ENCODE measurements at places on chromosomes 1 and 21.

DNA sequence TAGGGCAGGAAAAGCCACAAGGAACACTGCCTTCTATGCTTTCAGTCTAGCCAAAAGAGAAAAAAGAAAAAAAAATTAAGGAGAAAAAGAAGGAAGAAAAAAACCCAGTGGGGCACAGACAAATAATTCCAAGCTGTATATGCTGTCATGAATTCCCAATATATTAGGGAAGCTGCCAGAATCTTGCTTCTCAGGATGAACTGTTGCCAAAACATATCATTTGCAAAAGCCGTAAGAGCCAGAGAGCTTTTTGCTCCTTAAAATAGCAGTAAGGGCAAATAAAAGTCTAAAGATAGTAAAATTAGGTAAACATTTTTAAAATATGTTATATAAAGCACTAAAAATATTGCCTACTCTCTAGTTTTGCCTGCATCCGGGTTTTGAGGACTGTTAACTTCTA is 52.1 kb downstream of the PGM1 start:
- no peak for DNase-seq

DNA sequence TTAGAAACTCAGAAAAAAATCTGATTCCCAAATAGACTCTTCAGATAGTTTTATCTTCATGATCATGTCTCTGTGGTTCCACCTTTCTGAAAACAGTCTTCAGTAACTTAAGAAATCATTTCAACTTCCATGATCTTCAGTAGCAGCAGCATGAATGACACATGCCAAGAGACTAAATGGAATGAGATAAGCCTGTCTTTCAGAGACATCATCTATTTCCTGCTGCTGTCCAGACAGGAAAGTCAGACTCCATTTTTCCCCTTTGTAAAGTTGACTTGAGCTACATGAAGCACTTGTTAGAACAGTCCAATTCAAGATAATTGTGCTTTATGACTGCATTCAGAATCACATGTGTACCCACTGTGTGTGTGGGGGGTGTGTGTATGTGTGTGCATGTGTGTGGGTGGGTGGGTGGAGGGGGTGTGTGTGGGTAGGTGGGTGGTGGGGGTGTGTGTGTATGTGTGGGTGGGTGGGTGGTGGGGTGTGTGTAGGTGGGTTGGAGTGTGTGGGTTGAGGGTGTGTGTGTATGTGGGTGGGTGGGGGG is 58.8 kb downstream of the CLIC4 start:
- DNase-seq = no peak

DNA sequence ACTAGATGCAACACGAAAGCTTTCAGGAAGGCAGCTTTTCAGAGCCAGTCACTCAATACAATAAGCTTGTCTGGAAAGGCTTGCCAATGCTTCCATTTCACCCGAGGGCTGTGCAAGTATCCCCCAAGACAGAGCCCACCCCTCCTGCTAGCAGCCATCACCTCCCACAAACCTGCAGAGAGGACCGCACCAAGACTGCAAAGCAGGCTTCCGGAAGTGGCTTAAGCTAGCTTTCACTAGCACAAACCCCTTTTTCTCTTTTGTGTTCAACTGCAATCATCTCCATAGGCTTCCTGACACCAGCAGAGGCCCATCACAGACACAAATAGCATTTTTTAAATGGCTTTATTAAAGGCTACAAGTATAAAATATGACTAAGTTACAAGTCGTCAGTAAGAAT is 31.5 kb downstream of the C1orf198 start:
- DNase-seq = no peak

DNA sequence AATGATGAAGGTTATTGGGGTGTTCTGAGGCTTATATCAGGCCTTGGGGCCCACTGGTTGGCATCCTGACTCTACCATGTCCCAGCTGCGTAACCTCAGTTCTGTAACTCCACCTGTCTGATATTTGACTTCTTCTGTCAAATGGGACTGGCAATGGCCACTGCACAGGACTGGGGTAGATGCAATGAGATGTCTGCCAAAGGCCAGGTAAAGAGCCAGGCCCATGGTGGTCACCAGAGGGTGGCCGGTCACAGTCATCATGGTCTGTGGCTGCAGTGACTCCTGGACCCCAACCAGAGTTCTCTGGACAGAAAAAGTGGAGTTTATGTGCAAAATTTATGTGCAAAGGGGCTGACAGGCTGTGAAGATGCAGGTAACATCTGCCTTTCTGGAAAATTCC is 173.3 kb downstream of the PTPRU start:
- DNase-seq = no peak

GRCh38 chr1:94071976-94072375 is 49.0 kb downstream of the ABCA4 start:
- DNase-seq = no peak

DNA sequence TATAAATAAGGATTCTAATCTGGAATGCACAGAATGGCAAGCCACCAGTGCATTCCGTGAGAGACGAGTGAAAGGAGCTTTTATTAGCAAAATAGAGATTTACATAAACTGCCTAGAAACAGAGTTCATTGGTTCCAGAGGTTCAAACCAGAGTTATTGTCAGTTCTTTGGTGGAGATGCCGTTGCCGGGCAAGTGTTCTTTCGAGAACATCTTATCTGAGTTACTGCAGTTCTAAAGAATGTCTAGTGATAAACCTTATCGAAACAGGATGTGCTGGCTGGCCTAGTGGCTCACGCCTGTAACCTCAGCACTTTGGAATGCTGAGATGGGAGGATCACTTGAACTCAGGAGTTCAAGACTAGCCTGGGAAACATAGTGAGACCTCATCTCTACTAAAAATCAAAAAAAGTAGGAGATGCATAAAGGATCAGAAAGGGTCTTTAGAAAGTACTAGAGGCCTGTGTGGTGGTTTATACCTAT is 19.9 kb upstream of the EVI5 start:
- DNase-seq = peak; percentile 69

DNA sequence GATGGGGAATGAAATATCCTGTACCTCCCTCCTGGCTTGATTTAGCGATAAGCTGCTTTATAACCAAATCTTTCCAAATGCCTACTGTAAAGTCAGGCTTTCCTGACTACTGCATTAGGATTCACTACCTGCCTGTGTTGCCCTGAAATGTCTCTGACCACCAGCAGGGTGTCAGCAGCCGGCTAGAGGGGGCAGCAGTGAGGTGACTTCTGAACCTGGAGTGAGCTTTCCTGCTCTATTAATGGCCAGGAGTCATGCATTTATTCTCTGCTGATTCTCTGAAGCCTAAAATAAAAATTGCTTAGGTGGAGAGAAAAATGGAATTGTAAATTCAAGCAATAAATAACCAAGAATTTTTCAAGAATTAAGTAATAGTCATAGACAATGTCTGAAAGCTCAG is 2.5 kb downstream of the BACE2 start:
- DNase-seq = peak; percentile 73

DNA sequence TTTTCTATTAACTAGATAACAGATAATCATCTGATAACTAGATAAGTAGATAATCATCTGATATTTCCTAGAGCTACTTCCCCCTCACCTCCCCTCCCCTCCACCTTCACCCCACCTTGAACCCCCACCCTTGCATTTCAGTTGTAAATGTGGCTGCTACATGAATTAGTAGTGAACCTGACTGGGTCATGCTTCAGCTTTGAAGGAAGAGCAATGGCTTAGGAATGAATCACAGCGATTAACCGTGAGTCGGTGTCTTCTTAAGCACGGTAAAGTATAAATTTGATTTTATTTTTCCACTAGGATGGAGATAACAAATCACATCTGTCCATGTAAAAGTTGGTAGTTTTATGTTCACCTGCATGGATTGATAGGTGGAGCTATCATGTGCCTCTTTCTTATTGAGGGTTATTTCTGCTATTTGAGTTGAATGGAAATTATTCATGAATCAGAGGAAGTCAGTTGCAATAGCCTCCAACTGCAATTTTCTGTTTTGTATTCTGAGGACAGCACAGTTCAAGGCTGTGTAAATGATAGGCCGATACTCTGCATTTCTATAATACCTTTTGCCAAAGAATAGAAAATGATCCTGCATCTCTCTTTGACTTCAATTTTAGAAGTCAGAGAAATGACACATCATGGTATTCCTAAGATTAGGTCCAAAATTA is 235.0 kb downstream of the PTGER3 start:
- no peak for DNase-seq

- no peak for DNase-seq
Measured at GRCh38 chr1:223249854-223250631, 107.0 kb upstream of the TLR5 start.

DNA sequence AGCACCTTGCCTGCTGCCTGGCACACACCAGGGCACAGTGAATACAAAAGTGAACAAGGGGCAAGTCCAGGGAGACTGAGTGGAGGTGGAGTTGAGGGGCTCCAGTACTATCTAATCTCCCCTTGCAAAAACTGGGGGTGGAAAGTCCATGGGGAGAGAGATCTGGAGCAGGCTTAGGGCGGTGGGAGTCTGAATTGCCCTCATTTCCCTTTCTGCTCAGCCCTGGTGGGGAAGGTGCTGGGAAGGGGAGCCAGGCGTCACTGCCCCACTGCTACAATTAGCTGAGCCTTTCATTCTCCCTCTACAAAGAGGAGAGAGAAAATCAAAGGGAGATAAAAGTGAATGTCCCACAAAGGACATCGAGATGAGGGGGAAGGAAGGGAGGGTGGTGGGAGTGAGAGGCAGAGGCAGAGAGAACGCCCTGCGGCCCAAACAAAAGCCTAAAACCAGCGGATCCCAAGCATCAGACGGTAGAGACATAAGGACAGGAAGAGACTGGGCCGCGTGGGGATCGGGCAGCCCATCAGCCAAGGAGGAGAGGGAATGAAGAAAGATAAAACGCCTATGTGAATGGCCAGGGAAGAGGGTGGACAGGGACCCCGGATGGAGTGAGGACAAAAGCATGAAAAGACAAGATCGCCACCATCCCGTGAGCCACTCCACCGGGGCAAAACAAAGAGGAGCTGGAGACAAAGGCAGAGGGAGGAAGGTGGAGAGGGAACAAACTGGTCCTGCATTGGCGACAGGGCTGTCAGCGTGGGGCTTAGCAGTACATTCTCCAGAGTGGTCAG is 46.8 kb upstream of the SOX13 start:
- DNase-seq = no peak

DNA sequence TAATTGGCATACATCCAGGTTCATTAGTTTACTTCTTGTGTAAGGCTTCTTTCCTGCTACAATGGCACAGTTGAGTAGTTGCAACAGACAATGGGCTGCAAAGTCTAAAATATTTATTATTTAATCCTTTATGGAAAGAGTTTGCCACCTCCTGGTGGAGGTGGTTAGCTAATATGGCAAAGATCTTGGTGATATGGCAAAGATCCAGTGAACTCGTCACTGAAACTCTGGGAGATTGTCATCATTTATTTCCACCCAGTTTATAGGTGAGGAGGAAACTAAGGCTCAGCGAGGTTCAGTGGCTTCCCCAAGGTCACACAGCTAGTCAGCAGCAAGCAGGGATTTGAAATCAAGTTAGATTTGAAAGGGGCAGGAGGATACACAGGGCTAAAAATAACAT is 16.1 kb upstream of the IFFO2 start:
- DNase-seq = peak; percentile 30

- DNase-seq = no peak
Measured at GRCh38 chr1:203295796-203296195, 9.5 kb upstream of the BTG2 start.

GRCh38 chr1:247182994-247183393 is 11.2 kb upstream of the ZNF124 start:
- no peak for DNase-seq

DNA sequence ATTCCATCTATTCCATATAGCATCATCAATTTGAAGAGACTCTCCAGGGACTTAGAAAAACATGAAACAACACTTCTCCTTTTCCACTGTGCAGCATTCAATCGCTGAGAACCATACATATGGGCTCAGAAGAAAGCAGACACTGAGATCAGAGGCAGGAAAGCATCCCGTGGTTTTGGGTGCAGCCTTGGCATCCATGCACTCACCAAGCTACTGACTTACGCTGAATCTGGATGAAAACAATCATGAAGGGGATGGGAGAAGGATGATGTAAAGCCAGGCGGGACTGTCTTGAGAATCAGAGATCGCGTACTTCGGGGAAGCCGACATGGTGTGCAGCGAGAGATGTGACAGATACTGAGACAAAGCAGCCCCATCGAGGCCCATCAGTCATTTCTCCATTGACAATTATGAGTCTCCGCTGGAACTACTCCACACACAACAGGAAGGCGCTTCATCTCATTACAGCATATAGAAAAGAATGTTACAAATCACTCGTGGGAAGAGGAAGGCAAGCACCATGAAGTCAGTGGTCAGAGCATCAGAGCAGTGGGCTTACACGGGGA is 2.3 kb upstream of the TIAM1 start:
- DNase-seq = no peak

Measured in RKO (cell line).